Esophagus squamous epithelium (tissue), 5 donors: ENCODE measurements at places on chromosomes 7 and 10.

DNA sequence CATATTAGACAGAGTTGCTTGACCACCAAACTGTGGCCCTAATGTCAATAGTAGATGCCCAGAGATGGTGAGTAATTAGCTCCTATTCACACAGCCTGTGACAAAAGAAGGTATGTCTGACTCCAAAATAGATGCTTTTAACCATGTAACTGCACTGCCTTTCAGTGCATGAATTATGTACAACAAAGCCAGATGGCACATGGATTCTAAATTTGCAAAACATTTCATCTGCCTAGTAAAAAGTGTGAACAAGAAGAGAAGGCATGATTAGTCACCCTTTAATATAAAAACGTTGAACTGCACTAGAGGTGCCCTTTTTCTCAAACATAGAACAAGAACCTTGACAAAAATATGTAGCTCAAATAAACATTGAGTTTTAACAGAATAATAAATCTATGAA, 35.5 kb upstream of the PTPRZ1 start:
- no peak for DNase-seq

DNA sequence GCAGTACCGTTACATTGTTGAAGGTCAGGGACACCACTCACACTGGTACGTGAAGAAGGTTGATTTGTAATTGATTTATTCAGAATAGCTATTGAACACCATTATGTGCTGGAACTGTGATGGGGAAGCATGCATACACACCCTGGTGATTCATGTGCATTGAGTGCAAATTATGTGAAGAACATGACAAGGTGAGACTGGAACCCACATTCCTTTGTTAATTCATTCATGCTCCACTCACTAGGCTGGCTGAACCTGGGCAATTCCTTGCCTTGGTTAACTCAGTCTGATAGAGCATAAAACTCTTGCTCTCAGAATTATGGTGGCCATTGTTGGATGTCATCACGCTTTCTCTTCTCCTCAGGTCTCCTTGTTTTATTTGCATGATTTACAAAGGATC, 67.3 kb upstream of the TPK1 start:
- DNase-seq: no peak

DNA sequence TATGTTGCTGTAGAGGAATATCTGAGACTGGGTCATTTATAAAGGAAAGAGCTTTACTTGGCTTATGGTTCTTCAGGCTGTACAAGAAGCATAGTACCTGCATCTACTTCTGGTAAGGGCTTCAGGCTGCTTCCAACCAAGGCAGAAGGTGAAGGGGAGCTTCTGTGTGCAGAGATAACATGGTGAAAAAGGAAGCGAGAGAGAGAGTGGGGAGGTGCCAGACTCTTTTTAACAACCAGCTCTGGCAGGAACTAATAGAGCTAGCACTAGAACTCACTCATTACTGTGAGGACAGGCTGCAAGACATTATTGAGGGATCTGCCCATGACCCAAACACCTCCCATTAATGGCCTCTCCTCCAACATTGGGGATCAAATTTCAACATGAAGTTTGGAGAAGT, 94.5 kb downstream of the KIF20B start:
- no peak for DNase-seq

DNA sequence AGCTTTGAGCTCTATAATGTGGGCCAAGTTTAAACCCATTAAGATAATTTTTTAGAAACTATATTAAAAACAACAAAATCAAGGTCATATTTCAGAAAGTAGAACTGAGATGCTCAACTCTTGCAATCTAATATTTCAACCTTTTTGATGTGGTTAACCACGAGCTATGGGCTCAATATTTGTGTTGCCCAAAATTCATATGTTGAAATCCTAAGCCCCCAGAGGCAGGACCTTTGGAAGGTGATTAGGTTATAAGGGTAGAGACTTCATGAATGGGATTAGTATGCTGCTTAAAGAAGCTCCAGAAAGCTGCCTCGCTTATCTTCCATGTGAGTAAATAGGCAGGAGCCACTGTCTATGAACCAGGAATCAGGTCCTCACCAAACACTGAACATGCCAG, 284.4 kb downstream of the CRPPA start:
- no peak for DNase-seq

DNA sequence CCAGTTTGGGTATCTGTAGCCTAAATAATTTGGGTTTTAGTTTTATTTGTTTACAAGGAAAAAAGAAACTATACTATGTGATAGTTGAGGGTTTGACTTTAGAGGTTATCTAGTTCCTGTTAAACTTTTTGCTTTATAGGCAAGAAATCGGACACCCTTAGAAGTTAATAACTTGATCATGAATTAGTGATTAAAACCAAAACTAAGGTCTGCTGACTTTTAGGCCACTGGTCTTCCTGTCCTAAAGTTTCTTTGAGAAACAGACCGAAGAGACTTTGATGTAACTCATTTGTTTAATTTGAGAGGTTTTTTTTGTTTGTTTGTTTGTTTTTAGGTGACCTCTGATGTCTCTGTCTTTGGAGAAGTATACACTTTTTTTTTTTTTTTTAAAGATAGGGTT, 59.7 kb downstream of the PHTF2 start:
- no peak for DNase-seq

- no peak for DNase-seq
Measured at GRCh38 chr10:126153711-126154628, 234.3 kb downstream of the ADAM12 start.

DNA sequence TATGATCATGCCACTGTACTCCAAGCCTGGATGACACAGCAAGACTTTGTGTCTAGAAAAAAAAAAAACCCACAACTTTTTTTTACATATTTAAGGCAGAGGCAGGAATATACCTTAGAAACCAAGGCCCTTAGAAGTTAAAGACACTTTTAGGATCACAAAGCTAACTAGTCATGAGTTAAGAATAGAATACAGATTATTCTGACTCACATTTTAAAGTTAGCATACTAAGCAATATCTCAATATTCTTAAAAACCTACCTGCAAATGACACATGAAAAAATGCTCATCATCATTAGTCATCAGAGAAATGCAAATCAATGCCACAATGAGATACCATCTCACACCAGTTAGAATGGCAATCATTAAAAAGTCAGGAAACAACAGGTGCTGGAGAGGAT, 177.7 kb downstream of the CHCHD3 start:
- DNase-seq: no peak

GRCh38 chr10:99975106-99975829, 34.5 kb downstream of the DNMBP start:
- DNase-seq: no peak

GRCh38 chr10:69239136-69239535, 19.0 kb downstream of the HKDC1 start:
- DNase-seq: no peak

- no peak for DNase-seq
Measured at GRCh38 chr7:149097088-149097487, 6.6 kb upstream of the ZNF786 start.
